Adrenal gland (tissue), 19 donors: ENCODE measurements at places on chromosomes 4 and X. TPM values are rescaled to one million over a fixed set of nuclear protein-coding genes. Genes with fewer than 3 reads are reported as not detected.

GRCh38 chr4:76596713-76597112, 161.7 kb downstream of the SHROOM3 start:
- H3K27ac ChIP-seq, result no peak overlapping the region
- H3K4me1 ChIP-seq, result peaks cover 10% of the 10 kb centered on the region
- no peaks in the 10 kb centered on the region for H3K27me3 ChIP-seq
- DNase-seq, result no peak

DNA sequence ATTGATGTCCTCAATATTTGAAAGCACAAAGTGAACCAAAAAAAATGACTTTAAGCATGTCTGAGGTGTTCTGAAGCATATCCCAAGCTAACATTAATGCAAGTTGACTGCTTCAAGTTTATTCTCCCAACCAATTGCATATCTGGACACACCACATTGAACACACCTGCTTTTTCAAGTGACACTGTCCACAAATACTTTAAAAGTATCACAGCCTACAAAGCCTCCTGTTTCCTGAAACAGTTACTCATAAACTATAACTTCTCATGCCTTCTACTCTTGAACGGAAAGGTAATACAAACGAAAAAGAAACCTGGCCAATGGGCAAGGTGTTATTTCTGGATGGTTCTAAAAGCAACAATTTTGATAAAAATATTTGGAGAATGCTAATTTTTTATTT, 1.1 kb downstream of the CDKL2 start:
- no peaks in the 10 kb centered on the region for H3K36me3 ChIP-seq
- H3K27me3 ChIP-seq, result no peaks in the 10 kb centered on the region
- H3K4me1 ChIP-seq, result peaks cover 3% of the 10 kb centered on the region
- no peak overlapping the region for H3K4me3 ChIP-seq
- DNase-seq, result no peak

- DNase-seq, result no peak
- no peaks in the 10 kb centered on the region for H3K27me3 ChIP-seq
- H3K27ac ChIP-seq, result no peak overlapping the region
- no peak overlapping the region for H3K4me3 ChIP-seq
- H3K4me1 ChIP-seq, result no peaks in the 10 kb centered on the region
These were observed 540.2 kb downstream of the GBA3 start for GRCh38 chr4:23232987-23233386.

DNA sequence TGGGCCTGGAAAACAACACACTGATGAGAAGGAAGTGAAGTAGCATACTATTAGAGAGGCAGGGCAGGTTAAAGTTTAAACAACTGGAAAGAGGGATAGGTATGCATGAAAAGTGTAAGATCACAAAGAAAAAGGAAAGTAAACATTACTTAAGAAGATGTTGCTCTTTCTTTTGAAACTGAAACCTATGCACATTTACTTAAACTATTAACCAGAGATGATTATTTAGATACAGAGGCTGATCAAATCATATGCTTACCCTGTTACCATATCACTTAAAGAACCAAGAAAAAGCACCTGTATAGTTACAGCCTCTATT, 37.8 kb downstream of the NAP1L5 start:
- H3K4me1 ChIP-seq, result no peaks in the 10 kb centered on the region
- no peaks in the 10 kb centered on the region for H3K27me3 ChIP-seq
- H3K27ac ChIP-seq, result no peak overlapping the region

DNA sequence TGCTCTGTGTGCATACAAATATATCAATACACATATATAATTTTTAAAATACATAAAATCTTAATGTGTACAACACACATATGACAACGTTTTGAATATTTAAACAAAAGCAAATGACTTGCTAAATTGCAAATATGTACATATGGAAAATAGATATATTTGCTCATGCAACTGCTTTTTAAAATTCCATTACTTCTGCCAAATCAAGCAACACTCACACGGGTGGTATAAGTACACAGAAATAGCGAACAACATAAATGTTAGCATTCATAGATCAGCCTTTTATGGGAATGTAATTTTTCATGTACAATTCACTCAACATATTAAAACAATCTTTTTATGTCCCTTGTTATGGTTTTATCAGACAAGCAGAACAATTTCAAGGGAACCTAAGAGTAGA, 116.3 kb downstream of the DMD start:
- no peaks in the 10 kb centered on the region for H3K4me1 ChIP-seq
- H3K27me3 ChIP-seq, result no peaks in the 10 kb centered on the region
- no peak for DNase-seq
- H3K27ac ChIP-seq, result no peak overlapping the region
- no peaks in the 10 kb centered on the region for H3K36me3 ChIP-seq

DNA sequence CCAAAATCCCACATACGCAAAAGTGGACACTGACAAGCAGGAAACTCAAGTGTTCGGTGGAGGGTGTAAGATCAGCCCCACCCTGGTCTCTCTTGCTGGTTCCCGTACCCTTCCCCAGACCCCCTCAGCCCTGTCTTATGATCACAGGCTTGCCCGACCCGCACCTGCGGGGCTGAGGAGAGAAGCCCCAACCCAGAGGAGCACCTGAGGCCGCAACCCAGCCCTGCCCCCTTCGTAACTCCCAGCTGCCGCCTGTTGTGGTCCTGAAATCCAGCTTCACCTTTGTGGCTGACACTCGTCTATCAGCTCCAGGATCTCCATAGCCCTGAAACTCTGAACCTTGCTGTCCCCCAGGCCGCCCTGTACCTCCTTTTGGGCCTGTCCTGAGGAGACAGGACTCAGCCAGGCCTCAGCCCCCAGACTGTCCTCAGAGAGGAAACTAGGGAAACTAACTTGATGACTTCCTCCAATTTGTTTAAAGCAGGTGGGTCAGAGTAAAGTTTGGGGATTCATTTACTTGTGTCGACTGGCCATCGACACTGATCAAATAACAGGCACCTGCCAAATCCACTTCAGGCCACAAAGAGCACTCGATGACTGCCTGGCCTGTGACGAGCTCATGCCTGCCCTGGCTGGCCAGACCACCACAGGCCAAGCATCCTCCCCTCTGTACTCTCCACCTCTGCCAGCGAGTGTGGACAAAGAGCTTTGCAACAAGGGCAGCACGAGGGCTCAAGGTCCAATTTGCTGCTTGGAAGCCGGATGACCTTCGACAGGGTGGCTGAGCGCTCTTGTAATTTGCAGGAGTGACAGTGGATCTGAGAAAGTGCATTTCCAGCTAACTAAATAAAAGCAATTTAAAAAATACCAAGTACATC, 19.3 kb downstream of the DCTD start:
- no peak overlapping the region for H3K4me3 ChIP-seq
- H3K27ac ChIP-seq, result no peak overlapping the region
- peaks cover 55% of the 10 kb centered on the region for H3K36me3 ChIP-seq
- DNase-seq, result no peak
- peaks cover 38% of the 10 kb centered on the region for H3K4me1 ChIP-seq
- no peaks in the 10 kb centered on the region for H3K27me3 ChIP-seq

DNA sequence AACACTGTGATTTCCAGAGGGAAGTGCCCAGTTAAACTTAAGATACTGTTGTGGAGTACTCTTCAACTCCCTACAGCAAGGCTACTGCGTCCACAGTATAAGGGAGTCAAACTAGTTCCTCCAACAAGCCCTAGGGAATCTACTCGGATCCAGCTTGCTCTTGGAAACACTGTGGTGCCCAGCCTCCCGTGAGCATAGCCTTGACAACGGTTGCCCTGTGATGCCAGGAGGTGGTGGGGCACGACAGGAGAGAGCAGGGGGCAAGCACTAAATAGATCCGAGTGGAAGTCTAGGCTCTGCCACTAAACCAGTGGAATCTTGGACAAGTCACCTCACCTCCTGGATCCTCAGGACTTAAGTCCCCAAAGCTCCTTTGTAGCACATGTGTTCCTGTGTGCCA, 45.6 kb downstream of the SMC1A start:
- no peaks in the 10 kb centered on the region for H3K4me1 ChIP-seq
- H3K36me3 ChIP-seq, result peaks cover 42% of the 10 kb centered on the region
- H3K27me3 ChIP-seq, result no peaks in the 10 kb centered on the region
- H3K4me3 ChIP-seq, result no peak overlapping the region

- peaks cover 8% of the 10 kb centered on the region for H3K4me1 ChIP-seq
- H3K27me3 ChIP-seq, result no peaks in the 10 kb centered on the region
- H3K36me3 ChIP-seq, result no peaks in the 10 kb centered on the region
- no peak for DNase-seq
These were observed 5.7 kb upstream of the TADA2B start for GRCh38 chr4:7037425-7037824.

- no peak for DNase-seq
- H3K27me3 ChIP-seq, result no peaks in the 10 kb centered on the region
- H3K4me1 ChIP-seq, result no peaks in the 10 kb centered on the region
These were observed 166.5 kb upstream of the PPP1R2C start for GRCh38 chrX:42944381-42944998.

DNA sequence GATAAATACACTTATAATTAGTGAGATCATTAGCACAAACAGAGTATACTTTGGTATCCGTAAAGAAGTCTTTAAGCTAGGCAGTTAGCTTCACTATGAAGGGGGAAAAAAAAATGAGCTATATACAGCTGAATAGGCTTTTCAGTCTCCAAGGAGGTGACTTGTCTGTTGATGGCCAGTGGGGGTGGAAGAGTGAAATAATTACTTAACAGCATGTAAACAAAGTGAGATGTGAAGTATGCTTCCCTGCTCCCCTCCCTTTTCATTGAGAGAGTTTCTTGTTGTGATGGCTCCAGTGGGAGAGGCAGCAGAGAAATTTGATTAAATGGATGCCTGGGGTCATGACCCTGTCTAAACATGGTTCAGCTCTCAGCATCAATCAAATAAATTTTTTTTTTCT, 180.9 kb downstream of the DACH2 start:
- no peak overlapping the region for H3K27ac ChIP-seq
- DNase-seq, result no peak
- H3K4me1 ChIP-seq, result no peaks in the 10 kb centered on the region
- no peak overlapping the region for H3K4me3 ChIP-seq

DNA sequence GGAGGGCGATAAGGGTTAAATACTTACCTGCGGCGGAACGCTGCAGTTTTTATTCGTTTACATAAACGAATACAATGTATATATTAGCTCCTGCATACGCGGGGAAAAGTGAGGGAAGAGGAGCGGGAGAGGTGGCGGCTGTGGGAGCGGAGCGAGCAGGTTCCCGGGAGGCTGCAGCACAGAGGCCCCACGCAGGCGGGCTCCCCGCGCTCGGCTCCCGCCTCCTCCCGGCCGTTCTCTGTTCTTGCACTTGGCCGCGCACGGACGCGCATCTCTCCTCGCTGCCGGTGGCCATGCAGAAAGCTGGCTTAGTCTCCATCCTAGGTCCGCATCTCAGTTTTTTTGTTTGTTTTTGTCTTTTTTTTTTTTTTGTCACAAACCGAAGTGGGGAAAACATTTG, 340.4 kb upstream of the FAT1 start:
- no peak for DNase-seq
- H3K36me3 ChIP-seq, result no peaks in the 10 kb centered on the region
- no peaks in the 10 kb centered on the region for H3K27me3 ChIP-seq

DNA sequence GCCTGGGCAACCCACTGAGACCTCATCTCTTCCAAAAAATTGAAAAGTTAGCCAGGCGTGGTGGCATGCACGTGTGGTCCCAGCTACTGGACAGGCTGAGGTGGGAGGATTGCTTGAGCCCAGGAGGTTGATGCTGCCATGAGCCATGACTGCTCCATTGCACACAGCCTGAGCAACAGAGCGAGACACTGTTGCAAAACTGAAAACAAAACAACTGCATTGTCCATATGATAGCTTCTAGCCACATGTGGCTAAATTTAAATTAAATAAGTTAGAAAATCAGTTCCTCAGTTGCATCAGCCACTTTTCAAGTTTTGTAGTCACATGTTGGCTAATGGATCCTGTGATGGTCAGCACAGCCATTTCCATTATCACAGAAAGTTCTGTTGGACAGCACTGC, 67.9 kb downstream of the GAB1 start:
- no peaks in the 10 kb centered on the region for H3K27me3 ChIP-seq
- no peak overlapping the region for H3K27ac ChIP-seq
- H3K4me1 ChIP-seq, result peaks cover 71% of the 10 kb centered on the region
- no peak overlapping the region for H3K4me3 ChIP-seq

DNA sequence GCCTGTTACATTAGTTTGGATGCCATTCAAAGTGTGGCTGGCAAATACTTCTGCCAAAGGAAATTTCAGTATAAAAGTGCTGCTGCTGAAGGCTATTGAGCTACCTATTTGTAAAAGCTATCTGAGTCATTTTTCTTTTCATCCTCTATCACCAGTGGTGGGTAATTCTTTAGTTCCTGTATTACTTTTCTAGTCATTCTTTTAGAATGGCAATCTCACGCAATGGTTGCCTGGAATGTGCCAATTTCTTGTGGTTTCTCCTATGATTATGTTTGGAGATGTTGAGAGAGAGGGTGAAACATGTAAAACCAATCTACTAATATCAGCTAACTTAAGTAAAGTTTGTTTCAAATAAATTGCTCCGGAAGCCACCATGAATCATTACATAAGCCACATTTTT, 685.0 kb downstream of the RAPGEF2 start:
- no peak overlapping the region for H3K4me3 ChIP-seq
- no peaks in the 10 kb centered on the region for H3K36me3 ChIP-seq
- DNase-seq, result no peak
- no peaks in the 10 kb centered on the region for H3K4me1 ChIP-seq
- H3K27me3 ChIP-seq, result no peaks in the 10 kb centered on the region
- H3K27ac ChIP-seq, result no peak overlapping the region

DNA sequence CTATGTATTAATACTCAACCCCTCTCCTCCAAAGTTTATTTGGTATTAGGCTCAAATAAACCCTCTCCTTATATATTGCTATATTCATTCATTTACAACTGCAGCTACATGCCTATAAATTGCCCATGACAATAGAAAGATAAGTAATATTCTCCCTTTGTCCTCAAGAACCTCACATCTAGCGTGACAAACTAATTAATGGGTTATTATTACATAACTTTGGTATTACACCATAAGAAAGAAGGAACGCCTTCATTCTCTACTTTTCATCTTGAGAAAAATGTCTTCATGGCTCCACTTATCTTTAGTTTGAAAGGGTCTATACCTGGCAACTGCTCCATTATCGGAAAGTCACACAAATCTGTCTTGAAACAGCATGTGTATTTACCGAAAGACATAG, 157.7 kb upstream of the RASGEF1B start:
- no peaks in the 10 kb centered on the region for H3K4me1 ChIP-seq
- no peak overlapping the region for H3K27ac ChIP-seq
- no peak overlapping the region for H3K4me3 ChIP-seq
- no peaks in the 10 kb centered on the region for H3K36me3 ChIP-seq
- DNase-seq, result no peak

- no peak for DNase-seq
- H3K27ac ChIP-seq, result no peak overlapping the region
- peaks cover 71% of the 10 kb centered on the region for H3K27me3 ChIP-seq
These were observed 1.1 kb upstream of the HELT start for GRCh38 chr4:185016946-185017758.

The SPANXA2 gene
- total RNA-seq, result not detected

The KCNE5 gene
- total RNA-seq, result 0.57 TPM

The ARAP2 gene
- total RNA-seq, result 4.8 TPM

The ZFX gene
- 42.9 TPM for total RNA-seq

The ASB12 gene
- total RNA-seq, result 0.95 TPM

The NXF3 gene
- total RNA-seq, result 4.4 TPM

The APLN gene
- total RNA-seq, result 0.67 TPM
